ENCODE measurements at places on chromosomes 2 and 18.

DNA sequence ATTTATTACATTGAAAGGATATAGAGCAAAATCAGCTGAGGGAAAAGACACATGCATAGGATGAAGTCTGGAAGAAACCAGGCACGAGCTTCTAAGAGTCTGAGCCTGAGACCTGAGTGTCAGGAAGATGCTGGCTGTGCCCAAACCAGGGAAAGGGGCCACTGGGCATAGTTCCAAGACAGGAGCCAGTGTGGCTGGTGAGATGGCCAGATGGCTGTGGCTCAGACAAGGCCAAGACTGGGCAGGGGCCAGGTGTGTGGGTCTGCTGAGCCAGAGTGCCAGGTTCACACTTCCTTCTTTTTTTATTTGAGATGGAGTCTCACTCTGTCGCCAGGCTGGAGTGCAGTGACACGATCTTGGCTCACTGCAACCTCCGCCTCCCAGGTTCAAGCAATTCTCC, 95.5 kb upstream of the ATG16L1 start:
- no peak for DNase-seq

GRCh38 chr2:178478439-178479274, at the start of gene FKBP7:
TSS of gene FKBP7 (minus strand) at chr2:178478600. CDS start at chr2:178478499, 101 bp downstream.
- peak; percentile 32 for DNase-seq

DNA sequence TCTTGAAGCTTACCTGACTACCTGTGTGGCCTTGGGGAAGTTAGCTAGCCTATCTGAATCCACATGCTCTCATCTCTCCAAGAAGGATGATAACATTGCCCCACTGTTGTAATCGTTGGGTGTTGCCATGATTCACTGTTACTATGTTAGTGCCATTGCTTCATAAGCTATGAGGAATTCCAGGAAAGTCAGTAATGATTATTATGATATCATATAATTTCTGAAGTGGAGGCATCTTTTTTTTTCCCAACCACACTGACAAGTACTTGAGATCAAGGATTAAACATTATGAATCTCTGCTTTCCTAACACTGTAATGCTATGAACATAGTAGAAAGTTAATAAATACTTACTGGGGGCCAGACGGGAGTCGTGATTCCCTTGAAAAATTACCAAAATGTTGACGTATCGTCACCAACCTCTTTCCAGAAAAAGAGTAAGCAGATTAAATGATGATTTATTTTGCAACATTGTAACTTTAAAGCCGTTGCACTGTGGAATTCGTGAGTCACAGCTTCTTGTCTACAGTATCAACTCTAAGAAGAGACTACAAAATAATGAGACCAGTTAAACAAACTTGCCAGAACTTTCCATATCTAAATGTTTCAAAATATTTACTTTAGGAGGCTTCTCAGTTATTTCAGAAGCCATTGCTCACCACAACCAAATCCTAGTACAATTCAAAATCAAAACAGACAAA, 459.9 kb downstream of the PIK3C3 start:
- no peak for DNase-seq

GRCh38 chr2:22697054-22697788, 687.8 kb upstream of the KLHL29 start:
- DNase-seq = no peak

DNA sequence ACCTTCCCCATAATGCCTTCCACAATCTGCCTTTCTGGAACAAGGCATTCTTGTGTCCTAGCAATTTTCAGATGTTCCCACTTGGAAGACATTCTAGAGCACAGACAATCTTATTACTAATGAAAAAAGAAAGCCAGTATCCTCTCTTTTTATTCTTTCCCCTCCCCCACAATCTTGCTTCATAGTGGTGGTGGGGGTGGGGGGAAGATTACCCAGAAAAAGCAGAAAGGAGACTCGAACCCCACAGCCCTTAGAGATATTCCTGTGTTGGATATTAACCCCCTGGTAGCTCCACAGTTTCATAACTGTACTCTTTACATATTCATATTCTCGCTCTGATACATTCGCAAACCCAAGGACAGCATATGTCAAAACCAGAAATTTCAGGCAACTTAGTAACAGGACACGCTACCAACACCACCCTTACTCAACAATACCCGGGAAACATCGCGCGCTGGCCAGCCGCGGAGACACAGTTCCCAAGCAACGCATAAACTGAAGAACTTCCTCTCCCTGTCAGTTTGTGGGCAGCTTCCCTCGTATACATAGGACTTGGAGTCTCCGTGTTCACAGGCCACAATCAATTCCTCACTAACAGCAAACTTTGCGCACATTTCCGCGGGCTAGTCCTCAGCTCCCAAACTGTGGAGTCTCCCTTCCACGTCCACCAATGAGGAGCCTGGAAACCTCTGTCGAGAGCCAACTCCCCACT, 793 bp downstream of the NR4A2 start:
- DNase-seq = no peak

- DNase-seq = no peak
Observed at GRCh38 chr18:36378205-36378604, 80.7 kb downstream of the FHOD3 start.

GRCh38 chr2:175930504-175930903, 71.6 kb downstream of the LNPK start:
- DNase-seq = no peak

DNA sequence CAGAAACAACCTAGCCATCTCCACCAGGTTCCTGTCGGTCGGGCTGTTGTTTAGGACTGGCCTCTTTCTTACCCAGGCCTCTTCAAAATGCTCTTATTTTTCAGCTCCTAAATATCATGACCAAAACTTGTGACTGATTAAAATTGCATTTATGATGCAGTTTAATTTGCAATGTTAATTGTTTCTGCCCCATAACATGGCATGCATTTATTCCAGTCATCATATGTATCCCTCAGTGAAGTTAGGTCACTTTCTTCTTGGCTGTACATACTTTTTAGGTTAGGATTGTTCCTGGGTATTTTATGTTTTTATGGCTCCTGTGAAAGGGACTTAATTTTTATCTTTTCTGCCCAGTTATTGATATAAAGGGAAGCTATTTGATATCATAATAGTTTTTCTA, 50.6 kb downstream of the CHRNA1 start:
- no peak for DNase-seq

GRCh38 chr2:48511849-48512470, 18.0 kb upstream of the STON1 start:
- DNase-seq = no peak

GRCh38 chr2:227415538-227416424, 28.0 kb upstream of the SCYGR1 start:
- DNase-seq = no peak

DNA sequence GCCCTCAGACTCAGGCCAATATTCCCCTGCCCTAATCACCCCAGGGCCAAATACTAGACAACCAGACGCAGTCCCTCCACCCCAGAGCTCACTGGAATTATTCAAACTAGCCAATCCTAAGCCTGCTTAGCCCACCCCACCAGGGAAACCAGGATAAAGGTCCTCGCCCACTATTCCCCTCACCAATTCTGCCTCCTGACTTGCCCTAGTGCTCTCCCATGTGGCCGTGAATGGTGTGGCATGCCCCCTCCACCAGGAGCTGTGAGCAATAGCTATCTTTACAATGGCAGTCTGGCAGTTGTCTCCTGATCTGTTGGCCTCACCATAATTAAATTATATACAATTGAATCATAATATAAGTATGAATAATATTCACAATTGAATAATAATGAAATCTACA, 42.3 kb downstream of the FAM124B start:
- DNase-seq = no peak

DNA sequence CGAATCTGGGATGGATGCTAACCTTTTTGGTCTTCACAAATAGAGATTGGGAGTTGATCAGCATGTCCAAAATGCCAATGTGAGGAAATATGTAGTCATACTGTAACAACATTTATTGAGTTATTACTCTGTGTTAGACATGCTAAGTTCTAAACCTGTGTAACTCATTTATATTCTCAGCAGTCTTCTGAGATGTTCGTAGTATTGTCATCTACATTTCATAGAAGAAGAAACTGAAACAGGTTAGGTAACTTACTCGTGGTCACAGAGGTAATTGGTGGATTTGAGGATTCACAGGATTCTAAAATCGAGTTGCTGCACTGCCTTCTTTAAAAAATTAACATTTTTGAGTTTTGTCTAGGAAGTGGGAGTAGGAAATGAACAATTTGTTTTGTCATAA, 162.1 kb downstream of the UBE2E3 start:
- no peak for DNase-seq

GRCh38 chr2:150232321-150232720, 255.1 kb downstream of the RND3 start:
- DNase-seq = no peak

- DNase-seq = no peak
Observed at GRCh38 chr2:96114546-96114902, 1.8 kb downstream of the ADRA2B start.

DNA sequence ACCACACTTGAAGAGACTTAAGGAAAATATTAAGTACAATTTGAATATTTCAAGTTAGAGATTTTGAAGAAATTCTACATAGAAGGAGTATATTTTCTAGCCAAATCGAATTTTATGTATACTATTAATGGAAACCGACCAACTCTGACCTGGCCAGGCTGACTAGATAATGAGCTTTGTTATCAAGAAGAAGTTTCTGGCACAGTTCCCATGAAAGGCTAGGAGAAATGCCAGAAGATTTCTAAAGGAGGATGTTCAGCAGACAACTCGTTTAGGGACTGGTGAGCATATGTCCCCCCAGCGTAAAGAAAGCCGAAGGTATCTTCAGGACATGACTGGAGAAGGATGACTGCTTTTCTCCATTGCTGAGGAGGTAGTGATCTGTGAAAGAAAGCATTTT, 127.3 kb downstream of the DIS3L2 start:
- no peak for DNase-seq

DNA sequence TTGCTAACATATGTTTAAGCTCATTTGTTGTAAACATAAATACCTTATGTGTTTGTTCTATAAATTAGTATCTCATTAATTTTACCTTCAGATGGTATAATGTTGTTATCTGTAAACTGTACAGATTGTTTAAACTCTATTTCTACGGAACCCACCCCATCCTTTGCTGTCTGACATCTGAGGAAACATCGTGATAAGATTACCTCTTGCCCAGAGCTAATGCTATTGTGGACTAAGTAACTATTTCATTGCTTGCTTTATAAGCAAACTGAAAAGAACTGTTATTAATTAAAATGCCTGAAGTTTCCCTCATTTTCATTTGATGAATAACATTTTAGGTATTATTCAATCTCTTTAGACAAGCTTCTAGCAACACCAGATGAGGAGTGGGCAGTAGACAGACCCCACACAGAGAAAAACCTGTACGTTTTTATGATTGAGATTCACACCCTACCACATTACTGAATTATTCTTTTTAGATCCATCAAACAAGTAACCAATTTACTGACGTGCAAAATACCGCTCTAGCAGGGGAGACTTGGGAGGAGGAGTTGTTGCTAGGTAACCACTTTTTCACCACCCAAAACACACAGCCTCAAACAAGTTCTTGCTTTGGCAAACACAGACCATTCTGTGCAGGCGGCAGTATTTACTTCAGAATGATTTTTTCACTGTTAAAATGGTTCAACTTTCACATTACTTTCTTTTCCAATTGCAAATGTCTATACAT, 1.9 kb upstream of the SYT4 start:
- DNase-seq = peak; percentile 96

GRCh38 chr2:181290182-181290581, 167.0 kb upstream of the ITGA4 start:
- no peak for DNase-seq

DNA sequence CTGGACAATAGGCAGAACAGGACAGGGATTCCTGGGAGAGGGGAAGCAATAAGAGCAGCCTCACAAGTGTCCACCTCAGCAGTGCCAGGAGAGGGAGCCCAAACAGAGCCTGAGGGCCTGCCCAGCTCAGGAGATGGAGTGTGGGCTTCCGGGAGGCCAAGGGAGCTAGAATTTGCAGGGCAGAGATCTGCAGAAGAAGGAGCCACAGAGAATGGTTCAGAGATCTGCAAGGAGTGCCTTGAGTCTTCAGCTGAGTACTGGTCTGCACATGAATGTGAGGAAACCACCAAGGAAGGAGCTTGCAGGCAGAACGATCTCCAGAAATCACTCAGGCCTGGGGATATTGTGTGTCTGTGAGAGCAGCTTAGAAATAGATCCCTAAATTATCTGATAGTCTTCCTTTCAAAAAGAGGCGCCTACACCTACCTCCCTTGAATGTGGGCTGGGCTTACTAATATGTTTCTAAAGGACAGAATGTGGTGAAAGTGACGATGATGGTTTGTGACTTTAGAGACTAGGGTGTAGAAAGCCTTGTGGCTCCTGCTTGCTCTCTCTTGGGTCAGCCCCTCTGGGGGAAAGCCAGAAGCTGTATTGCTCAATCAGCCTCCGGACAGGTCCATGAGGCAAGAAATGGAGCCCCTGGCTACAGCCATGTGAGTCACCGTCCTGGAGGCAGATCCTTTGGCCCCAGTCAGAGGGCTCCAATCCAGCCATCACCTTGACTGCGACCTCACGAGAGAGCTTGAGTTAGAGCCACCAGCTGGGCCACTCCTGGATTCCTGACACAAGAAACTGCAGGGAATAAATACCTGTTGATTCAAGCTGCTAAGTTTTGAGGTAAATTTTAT, 7.6 kb upstream of the LPIN1 start:
- DNase-seq = peak; percentile 57

DNA sequence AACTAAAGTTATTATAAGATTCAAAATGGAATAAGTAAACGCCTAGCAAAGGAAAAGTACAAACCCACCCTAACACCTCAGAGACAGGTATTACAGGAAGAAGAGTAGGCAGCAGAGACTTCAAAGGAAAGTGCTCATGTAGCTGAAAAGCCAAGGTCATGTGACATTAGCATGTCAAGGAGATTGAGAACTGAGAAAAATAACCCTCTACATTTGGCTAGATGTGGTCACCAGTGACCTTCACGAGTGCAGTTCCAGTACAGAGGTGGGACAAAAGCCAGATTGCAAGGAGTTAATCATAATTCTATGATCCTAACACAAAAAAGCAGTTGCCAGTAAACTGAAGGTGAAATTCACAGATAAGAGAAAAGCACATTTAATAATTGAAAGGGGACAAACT, 252.7 kb downstream of the ZEB2 start:
- DNase-seq = no peak

GRCh38 chr2:218066926-218067515, 2.0 kb upstream of the RUFY4 start:
- DNase-seq = no peak

- DNase-seq = no peak
Observed at GRCh38 chr2:118539290-118539689, 308.2 kb downstream of the EN1 start.

GRCh38 chr2:208467564-208467963, 61.0 kb downstream of the PTH2R start:
- DNase-seq = no peak

DNA sequence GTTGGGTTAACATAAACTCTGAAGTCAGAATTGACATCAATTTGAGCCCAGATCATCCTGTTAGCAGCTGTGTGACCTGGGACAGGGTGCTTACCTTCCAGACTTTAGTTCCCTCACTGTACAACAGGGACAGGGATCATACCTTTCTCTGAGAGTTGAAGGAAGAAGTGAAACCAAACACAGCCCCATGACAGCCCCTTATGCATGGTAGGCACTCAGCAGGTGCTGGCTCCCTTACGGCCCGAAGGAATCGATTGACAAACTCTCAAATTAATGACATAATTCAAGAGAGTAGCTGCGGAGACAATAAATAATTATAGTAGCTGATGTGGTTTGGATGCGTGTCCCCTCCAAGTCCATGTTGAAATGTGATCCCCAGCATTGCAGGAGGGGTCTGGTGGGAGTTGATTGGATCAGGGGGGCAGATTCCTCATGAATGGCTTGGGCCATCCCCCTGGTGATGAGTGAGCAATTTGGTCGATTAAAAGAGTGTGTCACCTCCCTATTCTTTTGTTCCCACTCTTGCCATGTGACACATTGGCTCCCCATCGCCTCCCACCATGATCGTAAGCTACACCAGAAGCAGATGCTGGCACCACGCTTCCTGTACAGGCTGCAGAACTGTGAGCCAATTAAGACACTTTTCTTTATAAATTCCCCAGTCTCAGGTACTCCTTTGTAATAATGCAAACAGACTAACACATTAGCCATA, 72.4 kb downstream of the ODC1 start:
- DNase-seq = no peak

Data from SHP77 treated with DMSO at 0.1 percent for 48 hours (cell line).